ENCODE measurements at places on chromosomes 11 and 22. TPM values are rescaled to one million over a fixed set of nuclear protein-coding genes. Genes with fewer than 3 reads are reported as not detected.
A peak's percentile ranks its signal among the peaks of the same experiment; 100 is the strongest.

Gene DAGLA
- total RNA-seq, result 3.3 TPM

- no peak overlapping the region for H3K27ac ChIP-seq
- no peak overlapping the region for H3K4me3 ChIP-seq
- H3K36me3 ChIP-seq, result no peaks in the 10 kb centered on the region
- peaks cover 51% of the 10 kb centered on the region for H3K4me1 ChIP-seq
- H3K27me3 ChIP-seq, result no peaks in the 10 kb centered on the region
Observed at GRCh38 chr22:37193629-37194191, 5.7 kb upstream of the C1QTNF6 start.

- H3K4me3 ChIP-seq, result peak overlapping the region; percentile 46
- DNase-seq, result peak; percentile 77
- no peaks in the 10 kb centered on the region for H3K27me3 ChIP-seq
- no peak overlapping the region for H3K27ac ChIP-seq
- H3K36me3 ChIP-seq, result peaks cover 34% of the 10 kb centered on the region
Observed at GRCh38 chr11:64000026-64000739, 13.9 kb downstream of the OTUB1 start.

Gene ZNF280B
- total RNA-seq, result 0.76 TPM

- H3K27ac ChIP-seq, result no peak overlapping the region
- H3K27me3 ChIP-seq, result peaks cover 16% of the 10 kb centered on the region
- H3K4me1 ChIP-seq, result no peaks in the 10 kb centered on the region
- no peak overlapping the region for H3K4me3 ChIP-seq
- DNase-seq, result no peak
- H3K36me3 ChIP-seq, result no peaks in the 10 kb centered on the region
Observed at GRCh38 chr22:47391169-47392053, 629.0 kb downstream of the TBC1D22A start.

- H3K27ac ChIP-seq, result no peak overlapping the region
- no peaks in the 10 kb centered on the region for H3K27me3 ChIP-seq
- no peaks in the 10 kb centered on the region for H3K36me3 ChIP-seq
- DNase-seq, result no peak
- H3K4me1 ChIP-seq, result no peaks in the 10 kb centered on the region
Observed at GRCh38 chr11:16831316-16832192, 93.1 kb downstream of the C11orf58 start.

Gene DERL3
- 1.9 TPM for total RNA-seq

DNA sequence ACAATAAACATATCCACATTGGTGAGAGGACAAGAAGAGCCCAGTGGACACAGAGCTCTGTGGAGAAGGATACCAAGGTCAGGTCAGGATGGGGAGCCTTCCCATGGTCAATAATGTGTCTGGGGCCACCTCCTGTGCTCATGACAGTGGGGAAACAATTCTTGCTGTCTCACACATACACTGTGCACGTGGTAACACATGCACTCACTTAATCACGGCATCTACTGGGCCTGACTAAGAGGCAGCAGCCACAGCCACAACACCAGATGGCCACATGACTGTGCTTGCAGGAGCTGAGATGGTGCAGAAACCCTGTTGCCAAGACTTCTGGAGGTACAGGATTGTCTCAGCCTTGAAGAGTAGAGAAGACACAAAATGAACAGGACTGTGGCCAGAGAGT, 28.6 kb downstream of the C22orf42 start:
- H3K4me1 ChIP-seq, result no peaks in the 10 kb centered on the region
- no peak overlapping the region for H3K4me3 ChIP-seq
- no peak for DNase-seq
- H3K36me3 ChIP-seq, result no peaks in the 10 kb centered on the region
- H3K27ac ChIP-seq, result no peak overlapping the region
- H3K27me3 ChIP-seq, result no peaks in the 10 kb centered on the region

GRCh38 chr11:35330931-35331330, 88.4 kb downstream of the SLC1A2 start:
- no peak overlapping the region for H3K4me3 ChIP-seq
- no peak overlapping the region for H3K27ac ChIP-seq
- DNase-seq, result no peak
- H3K4me1 ChIP-seq, result peaks cover 39% of the 10 kb centered on the region
- H3K27me3 ChIP-seq, result no peaks in the 10 kb centered on the region
- H3K36me3 ChIP-seq, result no peaks in the 10 kb centered on the region

DNA sequence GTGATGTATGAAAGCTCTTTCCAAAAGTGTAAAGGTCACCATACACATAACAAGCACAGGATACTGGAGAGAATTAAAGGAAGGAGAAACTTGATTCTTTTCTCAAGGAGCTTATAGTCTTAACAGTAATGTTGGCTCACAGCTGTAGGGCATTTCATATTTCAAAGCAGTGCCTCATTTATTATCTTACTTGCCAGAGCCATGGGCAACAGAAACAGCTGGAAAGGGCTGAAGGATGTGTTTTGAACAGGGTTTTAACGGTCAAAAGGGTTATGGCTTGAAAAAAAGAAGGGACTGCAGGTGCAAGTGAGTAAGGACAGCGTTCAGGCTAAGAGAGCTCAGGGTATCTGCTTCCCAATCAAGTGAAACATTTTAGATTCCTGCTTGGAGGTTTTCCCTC, 2.7 kb upstream of the GRAMD1B start:
- DNase-seq, result no peak
- H3K27ac ChIP-seq, result no peak overlapping the region
- no peak overlapping the region for H3K4me3 ChIP-seq
- H3K36me3 ChIP-seq, result no peaks in the 10 kb centered on the region

- no peaks in the 10 kb centered on the region for H3K27me3 ChIP-seq
- no peaks in the 10 kb centered on the region for H3K4me1 ChIP-seq
- no peaks in the 10 kb centered on the region for H3K36me3 ChIP-seq
- no peak for DNase-seq
- H3K27ac ChIP-seq, result no peak overlapping the region
Observed at GRCh38 chr11:72662036-72662435, 12.2 kb downstream of the PDE2A start.

GRCh38 chr11:80856066-80856465, 1415.2 kb upstream of the TENM4 start:
- H3K27ac ChIP-seq, result no peak overlapping the region
- H3K4me3 ChIP-seq, result no peak overlapping the region
- no peaks in the 10 kb centered on the region for H3K36me3 ChIP-seq
- no peak for DNase-seq
- no peaks in the 10 kb centered on the region for H3K27me3 ChIP-seq

Gene ATF4
- total RNA-seq, result 123 TPM

DNA sequence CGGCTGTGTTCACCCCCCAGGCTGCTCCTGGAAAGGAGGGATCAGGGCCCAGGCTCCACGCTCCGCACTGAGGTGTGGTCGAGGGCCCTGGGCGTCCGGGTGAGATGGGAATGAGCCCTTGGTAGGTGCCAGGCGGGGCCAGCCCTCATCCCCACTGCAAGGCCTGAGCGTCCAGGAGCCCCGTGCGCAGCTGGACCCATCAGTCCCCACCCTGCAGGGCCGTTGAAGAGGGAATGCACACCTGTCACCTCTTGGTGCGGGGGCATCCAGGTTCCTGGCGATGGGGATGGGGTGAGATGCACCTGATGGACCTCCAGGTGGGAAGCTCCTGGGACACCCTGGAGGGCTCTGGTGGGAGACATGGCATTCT, 72.2 kb downstream of the KCNQ1 start:
- H3K27me3 ChIP-seq, result no peaks in the 10 kb centered on the region
- H3K27ac ChIP-seq, result no peak overlapping the region
- peaks cover 35% of the 10 kb centered on the region for H3K4me1 ChIP-seq
- H3K4me3 ChIP-seq, result no peak overlapping the region
- DNase-seq, result no peak
- H3K36me3 ChIP-seq, result no peaks in the 10 kb centered on the region

Gene DDX25
- not detected for total RNA-seq

DNA sequence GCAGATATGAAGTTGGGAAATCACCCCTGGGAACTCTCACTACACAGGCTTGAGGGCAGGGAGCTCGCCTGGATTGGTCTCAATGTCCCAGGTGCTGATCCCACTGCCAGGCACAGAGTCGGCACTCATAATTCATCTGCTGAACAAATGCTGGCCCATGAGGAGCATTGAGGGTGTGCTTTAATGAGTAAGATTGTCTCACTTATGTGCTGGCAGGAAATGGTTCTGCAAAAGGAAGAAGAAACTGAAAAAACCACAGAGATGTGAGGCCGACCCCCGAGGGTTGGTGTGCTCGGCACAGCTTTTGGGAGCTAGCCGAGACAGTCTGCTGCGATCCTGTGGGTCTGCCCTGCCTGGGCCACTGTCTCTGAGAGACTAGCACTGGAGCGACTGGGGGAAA, 9.4 kb downstream of the PLAAT2 start:
- no peak overlapping the region for H3K4me3 ChIP-seq
- H3K27me3 ChIP-seq, result no peaks in the 10 kb centered on the region
- H3K4me1 ChIP-seq, result no peaks in the 10 kb centered on the region
- no peak overlapping the region for H3K27ac ChIP-seq

All from heart right ventricle (tissue), 16 donors.